Activated CD4-positive, alpha-beta T cell treated with anti-CD3 and anti-CD28 coated beads, Interleukin-2, amount 50 U/mL, for 4 hours (primary cell): ENCODE measurements at places on chromosomes 5 and 9.

- DNase-seq: no peak
These were observed 260.1 kb upstream of the RGMB start for GRCh38 chr5:98513380-98513779.

DNA sequence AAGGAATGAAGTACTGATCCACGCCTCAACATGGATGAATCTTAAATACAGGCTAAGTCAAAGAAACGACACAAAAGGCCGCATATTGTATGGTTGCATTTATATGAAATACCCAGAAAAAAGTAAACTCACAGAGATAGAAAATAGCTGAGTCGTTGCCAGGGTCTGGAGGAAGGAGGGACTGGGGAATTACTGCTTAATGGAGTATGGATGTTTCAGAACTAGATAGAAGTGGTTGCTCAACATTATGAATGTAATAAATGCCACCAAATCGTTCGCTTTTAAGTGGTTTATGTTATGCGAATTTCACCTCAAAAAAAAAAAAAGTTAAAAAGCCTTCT, 784 bp upstream of the MSANTD3 start:
- DNase-seq: no peak

- DNase-seq: no peak
These were observed 210.6 kb downstream of the ATP10B start for GRCh38 chr5:160641405-160641804.

- DNase-seq: no peak
These were observed 51.4 kb upstream of the RARS1 start for GRCh38 chr5:168434746-168435321.

- no peak for DNase-seq
These were observed 175.2 kb downstream of the ZSWIM6 start for GRCh38 chr5:61507232-61507631.

- no peak for DNase-seq
These were observed 326.8 kb upstream of the IRX1 start for GRCh38 chr5:3268760-3269330.

DNA sequence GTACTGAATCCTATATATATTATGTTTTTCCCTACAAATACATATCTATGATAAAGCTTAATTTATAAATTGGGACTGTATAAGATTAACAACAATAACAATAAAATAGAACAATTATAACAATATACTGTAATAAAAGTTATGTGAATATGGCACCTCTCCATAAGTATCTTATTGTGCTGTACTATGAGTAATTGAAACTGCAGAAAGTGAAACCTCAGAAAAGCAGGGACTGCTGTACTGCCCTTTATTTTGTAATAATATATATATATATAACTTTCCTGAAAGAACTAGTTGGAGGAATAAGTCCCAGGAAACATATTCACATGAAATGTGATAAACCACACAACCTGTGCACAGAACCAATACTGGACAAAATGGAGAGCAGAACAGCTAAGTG, 77.3 kb downstream of the PAM start:
- DNase-seq: no peak

DNA sequence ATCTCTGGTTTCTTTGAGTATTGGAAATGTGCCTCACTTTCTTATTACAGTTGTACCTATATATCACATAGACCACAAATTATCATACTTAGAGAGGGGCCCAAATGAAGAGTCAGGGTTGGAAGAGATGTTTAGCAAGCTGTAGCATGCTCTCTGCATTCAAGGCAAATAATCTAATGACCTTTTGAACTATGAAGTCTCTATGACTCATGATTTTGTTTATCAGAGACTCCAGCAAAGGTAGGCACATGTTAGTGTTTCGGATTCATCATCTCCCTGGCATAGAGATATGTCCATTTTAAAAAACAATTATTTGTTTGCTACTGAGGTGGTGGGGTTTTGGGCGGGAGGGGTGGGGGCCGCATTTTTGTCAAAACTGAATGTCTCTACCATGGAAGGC, 2000.1 kb downstream of the EFNA5 start:
- no peak for DNase-seq

DNA sequence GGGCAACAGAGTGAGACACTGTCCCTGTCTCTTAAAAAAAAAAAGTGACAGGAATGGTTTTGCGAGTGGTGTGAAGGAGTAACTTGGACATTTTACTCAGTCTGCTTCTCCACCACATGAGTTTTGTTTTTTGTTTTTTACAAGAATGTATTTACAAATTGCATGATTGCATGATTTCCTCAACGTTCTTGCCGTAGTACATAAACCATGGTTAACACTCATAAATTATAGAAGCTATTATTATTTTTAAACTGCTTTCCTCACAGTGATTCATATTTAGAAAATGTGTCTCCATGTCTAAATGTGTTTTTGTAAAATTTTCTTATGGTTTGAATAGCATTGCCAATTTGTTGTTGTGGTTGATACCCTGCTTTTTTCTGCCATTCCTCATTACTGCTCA, 220.0 kb downstream of the GOLPH3 start:
- DNase-seq: no peak

DNA sequence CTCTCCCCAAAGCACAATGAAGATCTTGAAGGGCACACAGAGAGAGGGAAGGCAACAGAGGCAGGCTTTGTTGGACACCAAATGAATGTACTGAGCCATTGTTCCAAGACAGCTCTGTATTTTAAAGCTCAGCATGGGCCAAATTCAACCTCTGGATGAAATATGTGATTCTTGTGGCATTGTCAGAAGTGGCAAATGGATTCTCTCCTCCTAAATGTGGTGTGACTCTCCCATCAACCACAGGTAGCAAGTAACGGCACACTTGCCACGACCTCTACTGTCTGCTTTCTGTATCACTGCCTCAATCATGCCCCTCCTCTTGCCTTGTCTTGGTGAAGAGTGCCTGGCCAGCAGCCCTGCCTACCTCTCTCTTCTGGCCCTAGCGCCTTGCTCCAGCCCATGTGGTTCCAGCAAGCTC, 6.1 kb upstream of the MOB3B start:
- DNase-seq: no peak

DNA sequence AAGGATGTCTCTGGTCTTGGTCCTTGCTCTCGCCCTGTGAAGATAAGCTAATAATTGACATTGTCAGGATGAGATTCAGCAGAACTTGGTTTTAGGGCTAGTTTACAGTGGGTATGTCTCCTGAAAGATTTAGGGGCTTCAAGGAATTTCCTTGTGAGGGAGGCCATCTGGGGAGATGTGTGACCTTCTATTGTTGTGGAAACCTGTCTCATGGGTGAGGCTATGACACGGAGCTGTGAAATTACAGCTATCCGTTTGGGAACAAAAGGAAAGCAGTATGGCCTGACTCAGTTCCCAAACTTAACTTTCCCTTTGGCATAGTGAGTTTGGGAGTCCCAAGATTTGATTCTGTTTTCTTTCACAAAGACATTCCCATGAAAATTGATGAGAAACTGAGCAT, 142.0 kb downstream of the PARP8 start:
- no peak for DNase-seq

DNA sequence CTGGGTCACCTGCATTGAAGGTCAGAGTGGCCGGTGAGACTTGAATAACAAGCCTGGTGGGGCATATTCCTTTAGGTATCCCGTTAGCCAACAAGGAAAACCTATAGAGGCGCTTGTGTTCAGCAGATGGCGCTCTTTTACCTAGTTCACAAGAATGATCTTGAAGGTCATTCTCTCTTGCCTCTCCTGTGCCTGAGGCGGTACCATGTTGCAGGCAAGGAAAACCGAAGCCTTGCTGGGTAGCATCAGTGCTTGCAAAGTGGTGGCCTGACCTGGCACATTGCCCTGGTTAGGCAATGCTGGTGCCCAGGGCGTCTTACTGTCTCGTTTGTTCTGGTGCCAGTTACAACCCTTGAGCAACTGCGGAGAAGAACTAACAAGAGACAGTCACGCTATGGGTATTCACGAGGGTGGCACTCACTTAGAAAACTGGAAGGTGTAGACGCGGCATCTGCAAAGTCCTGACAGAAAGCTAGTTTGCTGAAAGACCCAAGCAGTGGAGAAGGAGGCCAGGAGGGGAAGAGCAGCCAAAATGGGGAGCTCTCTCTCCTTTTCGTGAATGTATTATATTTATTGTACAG, 56.7 kb downstream of the AOPEP start:
- peak; percentile 24 for DNase-seq

DNA sequence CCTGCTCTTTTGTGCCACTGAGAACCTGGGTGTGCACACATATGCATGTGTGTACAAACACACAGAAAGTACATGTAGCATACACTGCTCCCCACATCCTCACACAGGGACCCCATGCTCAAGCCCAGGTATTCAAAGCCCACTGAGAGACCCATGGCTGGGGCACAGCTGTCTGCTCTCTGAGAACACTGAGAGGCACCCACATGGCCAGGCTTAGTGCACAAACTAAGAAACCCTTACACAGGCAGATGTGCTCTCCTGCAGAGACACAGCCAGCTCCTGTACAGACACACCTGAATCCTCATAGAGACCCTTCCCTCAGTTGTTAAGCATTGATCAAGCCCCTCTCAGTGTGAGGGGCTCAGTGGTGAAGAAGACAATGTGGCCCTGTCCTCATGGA, 92.5 kb downstream of the CACNA1B start:
- DNase-seq: no peak

GRCh38 chr5:40431734-40432133, 248.0 kb upstream of the PTGER4 start:
- DNase-seq: no peak

DNA sequence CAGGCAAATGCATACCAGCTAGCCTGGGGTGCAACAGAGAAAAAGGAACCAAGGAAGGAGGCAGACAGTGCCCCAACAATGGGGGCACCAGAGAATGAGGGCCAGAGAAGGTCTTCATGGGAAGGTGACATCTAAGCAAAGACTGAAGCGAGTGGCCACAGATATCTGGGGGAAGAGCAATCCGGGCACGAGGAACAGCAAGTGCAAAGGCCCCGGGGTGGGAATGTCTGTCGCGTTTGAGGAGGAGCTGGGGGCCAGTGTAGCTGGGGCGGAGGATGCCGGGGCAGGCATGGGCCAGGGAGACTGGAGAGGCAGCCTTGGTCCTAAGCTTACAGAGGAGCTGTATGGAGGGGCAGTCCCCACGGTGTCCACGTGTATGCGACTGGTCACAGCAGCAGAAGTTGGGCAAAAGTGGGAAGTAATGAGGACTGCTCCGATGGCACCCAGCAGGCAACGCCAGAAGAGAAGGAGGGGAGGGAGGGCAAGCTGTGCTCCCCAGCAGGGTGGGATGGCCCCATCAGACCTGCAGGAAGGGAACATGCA, 19.1 kb downstream of the EEIG1 start:
- DNase-seq: no peak

DNA sequence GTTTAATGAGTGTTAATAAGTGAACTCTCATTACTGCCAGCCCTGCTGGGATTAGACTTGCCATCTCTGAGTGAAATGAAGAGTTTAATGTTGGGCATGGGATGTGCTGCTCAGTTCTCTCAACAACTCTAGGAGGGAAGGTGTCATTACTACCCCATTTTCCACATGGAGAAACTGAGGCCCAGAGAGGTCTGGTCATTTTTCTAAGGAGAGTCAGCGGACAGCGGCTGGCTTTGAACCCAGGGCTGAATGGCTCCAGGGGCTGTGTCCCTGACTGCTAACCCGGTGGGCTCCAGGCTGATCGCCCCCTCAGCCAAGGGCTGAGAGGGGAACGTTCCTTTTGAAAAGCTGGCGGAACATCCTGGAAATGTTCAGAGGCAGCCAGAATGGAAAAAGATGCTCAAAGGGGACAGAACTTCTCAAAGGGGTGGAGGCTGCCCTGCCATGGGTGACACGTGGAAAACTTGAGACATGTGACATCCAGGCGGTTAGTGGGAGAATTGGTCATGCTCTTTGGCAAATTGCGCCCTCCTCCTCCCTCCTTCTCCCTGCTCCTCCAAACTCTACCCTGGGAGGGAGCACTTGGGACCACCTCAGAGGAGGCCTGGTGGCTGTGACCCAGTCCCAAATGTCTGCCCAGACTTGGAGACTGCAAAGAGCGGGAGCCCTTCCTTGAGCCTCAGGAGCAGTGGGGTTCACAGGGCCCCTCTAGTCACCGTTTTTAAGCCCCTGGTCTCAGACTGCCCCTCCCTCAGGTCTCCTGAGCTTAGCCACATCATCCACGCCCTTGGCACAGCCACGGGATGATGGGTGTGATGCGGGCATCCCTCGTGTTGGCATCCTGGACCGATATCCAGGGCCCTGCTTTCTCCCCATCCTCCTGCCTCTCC, 28.7 kb downstream of the DNM1 start:
- no peak for DNase-seq

- DNase-seq: no peak
These were observed 28.7 kb downstream of the DMRT3 start for GRCh38 chr9:1005043-1005667.

DNA sequence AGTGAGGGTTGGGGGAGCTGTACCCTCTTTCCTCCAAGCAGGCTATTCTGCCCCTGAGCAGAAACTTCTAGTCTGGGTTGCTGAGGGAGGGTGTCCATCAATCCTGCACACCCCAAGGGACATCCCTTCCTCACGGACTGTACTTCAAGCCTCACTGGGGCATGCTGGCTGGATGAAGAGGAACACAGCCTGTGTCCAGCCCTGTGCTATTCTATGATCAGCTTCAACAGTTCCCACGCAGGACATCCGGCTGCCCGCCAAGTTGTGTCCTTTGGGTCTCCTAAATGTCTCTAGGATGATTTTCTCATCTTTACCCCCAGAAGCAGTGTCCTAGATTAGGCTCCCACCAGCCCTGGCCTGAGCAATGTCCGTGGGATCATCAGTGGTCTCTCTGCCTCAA, 68.1 kb downstream of the CRB2 start:
- no peak for DNase-seq

DNA sequence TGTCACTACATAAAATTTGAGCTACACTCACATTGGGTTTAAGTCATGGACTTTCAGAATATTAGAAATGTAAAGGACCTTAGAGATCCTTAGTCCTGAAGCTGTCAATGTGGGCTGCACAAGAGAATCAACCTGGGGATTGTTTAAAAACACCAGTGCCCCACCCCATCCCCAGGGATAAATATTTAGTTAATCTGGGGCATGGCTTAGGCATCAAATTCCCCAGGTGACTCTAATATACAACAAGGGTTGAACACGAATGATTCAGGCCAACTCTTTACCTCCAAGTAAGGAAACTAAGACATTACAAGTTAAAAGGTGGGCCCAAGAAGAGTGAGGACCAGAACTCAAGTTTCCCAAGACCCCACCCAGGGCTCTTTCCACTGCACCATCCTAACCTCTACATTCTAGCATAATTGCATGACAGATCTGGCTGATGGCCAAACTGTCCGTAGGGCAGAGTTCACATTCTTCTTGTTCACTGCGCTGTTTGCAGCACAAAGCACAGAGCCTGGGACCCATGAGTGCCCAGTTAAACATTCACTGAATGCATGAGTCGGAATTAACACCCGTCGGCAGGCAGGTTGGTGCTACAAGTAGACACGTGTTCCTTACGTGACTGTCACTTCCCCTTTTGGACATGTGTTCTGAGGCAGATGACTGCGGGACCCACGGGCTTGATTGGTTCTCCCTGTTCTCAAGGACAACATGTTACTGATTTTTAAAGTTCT, 25.2 kb downstream of the CYFIP2 start:
- no peak for DNase-seq

GRCh38 chr5:94314460-94315131, 303.8 kb downstream of the KIAA0825 start:
- no peak for DNase-seq

- DNase-seq: no peak
These were observed 72.2 kb downstream of the WDR41 start for GRCh38 chr5:77419644-77420582.

GRCh38 chr9:33114746-33115145, 38.3 kb upstream of the SMU1 start:
- DNase-seq: no peak
